ENCODE measurements at places on chromosomes 12 and 14. TPM values are rescaled to one million over a fixed set of nuclear protein-coding genes. Genes with fewer than 3 reads are reported as not detected.

DNA sequence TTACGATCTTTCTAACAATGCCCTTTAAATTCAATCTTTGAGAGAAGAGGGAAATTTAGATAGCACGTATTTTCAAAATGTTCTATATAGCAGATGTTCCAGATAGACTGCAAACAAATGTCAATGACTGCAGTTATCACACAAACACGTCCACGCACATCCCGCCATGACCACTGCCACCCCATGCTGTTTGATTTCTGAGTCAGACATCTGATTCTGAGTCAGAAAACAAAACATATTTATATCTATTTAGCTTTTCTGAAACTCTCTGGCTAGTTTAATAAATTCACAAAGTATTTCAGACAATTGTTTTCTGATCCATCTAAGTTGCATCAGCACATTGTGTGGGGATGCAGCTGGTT, 105.9 kb upstream of the BCAT1 start:
- H3K4me1 ChIP-seq: no peaks in the 10 kb centered on the region
- no peak overlapping the region for H3K27ac ChIP-seq
- H3K27me3 ChIP-seq: no peaks in the 10 kb centered on the region

DNA sequence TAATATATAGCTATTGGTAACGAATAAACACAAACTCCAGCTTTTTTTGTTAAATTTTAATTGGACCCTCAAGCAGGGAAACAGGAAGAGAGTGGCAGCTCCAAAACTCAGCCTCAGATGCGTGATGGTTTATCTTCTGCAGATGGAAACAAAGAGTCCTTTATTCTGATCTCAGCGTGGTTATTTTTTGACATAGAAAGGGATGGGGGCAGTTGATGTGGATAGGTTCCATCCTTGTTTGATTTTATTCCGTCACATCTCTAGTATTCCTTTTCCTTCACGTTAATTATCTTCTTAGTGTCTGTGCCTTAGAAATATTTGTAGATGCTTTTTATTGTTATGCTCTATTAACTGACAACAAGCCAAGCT, 447.6 kb upstream of the SEL1L start:
- no peaks in the 10 kb centered on the region for H3K36me3 ChIP-seq
- no peak for DNase-seq

DNA sequence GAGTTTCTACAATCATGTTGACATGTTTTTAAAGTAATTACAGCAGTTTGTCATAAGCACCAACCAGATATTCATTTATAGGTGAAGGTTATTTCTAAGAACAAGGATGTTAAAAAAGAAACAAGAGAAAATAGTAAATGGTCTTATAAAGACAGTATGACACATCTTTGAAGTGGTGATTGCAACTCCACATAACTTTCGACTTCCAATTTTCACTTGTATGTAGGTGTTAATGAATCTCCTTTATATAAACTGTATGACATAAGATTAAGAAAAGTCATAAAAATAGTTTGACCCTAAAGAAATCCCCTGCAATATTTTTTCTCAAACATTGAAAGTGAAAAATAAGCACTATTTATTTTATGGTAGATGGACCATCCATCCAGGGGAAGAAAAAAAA, 144.8 kb upstream of the PTPRQ start:
- DNase-seq: no peak
- H3K36me3 ChIP-seq: no peaks in the 10 kb centered on the region
- H3K4me1 ChIP-seq: no peaks in the 10 kb centered on the region
- H3K4me3 ChIP-seq: no peak overlapping the region
- no peak overlapping the region for H3K27ac ChIP-seq

MRPS35 gene
- total RNA-seq: 51.9 TPM

DNA sequence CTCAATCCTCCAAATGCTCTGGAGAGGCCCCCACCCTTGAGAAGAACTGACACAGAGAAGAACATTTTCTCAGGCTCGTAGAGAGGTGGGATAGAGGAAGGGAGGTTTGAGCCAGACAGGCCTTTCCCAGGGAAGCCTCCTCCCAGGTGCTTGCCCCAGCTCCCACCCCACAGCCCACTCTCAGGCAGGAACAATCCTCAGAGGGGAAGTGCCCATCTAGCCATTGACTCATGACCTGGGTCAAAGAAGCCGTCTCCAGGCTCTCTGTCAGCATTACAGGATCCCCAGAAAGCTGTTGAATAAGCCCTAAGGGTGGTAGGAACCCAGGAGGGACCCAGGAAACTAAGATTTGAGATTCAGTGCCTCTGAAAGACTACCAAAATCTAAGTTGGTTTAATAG, 3.8 kb downstream of the AQP6 start:
- H3K27ac ChIP-seq: no peak overlapping the region
- H3K4me1 ChIP-seq: no peaks in the 10 kb centered on the region
- H3K27me3 ChIP-seq: peaks cover 11% of the 10 kb centered on the region
- peak; percentile 53 for DNase-seq

TAS2R14 gene
- total RNA-seq: 7.2 TPM

DNA sequence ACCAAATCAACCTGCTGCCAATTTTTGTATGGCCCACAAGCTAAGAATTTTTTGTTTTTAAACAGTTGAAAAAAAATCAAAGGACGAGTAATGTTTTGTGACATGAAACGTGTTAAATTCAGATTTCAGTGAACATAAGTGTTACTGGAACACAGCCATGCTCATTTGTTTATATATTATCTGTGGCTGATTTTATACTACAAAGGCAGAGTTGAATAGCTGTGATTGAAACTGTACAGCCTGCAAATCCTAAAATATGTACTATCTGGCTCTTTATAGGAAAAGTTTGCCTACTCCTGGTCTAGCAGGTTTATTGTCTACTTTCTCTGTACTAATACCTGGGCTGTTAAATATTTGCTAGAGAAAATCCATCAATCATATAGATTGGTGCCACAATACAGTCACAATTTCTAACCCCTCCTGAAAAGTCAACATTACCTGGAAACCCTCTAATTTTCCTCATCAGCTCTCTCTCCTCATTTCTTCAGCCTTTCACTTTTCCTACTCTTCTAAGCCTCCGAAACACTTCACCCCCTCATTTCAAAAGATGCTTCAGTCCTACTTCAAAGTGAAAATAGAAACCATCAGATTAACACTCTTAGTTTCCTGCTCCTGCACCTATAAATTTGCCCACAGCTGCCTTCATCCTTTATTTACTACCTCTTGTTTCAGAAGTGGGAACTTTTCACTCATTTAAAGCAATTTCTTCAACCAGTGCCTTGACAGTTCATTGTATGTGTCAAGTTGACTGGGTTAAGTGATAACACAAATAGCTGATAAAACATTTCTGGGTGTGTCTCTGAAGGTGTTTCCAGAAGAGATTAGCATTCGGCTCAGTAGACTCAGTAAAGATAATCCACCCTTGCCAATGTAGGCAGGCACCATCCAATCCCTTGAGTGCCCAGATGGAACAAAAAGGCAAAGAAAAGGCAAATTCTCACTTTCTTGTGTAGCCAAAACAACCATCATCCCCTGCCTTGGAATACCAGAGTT, 18.0 kb upstream of the C2CD5 start:
- no peaks in the 10 kb centered on the region for H3K36me3 ChIP-seq
- no peak overlapping the region for H3K27ac ChIP-seq
- H3K4me3 ChIP-seq: no peak overlapping the region
- DNase-seq: no peak
- peaks cover 5% of the 10 kb centered on the region for H3K27me3 ChIP-seq
- H3K4me1 ChIP-seq: no peaks in the 10 kb centered on the region

GRCh38 chr14:98623788-98624415, 648.1 kb downstream of the BCL11B start:
- H3K27ac ChIP-seq: no peak overlapping the region
- H3K4me3 ChIP-seq: no peak overlapping the region
- H3K27me3 ChIP-seq: no peaks in the 10 kb centered on the region
- H3K4me1 ChIP-seq: no peaks in the 10 kb centered on the region
- H3K36me3 ChIP-seq: no peaks in the 10 kb centered on the region
- no peak for DNase-seq

DNA sequence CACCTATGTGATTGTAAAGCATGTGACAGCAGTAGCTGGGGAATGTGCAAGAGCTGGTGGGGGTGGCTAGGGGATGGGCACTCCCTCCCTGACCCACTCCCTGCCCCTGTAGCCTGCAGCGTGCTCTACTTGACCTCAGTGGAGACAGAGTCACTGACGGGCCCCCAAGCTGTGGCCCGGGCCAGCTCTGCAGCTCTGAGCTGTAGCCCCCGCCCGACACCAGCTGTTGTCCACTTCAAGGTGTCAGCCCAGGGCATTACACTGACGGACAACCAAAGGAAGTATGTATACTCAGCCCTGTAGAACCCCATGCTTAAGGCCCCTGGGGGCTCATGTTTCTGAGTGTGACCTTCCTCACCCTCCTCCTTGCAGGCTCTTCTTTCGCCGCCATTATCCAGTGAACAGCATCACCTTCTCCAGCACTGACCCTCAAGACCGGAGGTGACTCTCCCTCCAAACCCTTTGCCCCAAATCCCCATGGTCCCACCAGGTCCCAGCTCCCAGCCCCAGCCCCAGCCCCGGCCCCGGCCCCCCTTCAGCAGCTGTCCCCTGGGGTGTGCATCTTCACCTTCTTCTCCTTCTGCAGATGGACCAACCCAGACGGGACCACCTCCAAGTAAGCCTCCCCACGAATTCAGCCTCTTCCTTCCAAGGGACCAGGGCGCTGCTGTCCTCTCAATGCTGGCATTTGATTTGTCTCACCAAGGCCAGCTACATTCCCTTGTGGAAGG, 13.3 kb downstream of the TNS2 start:
- H3K27me3 ChIP-seq: no peaks in the 10 kb centered on the region
- peaks cover 52% of the 10 kb centered on the region for H3K4me1 ChIP-seq
- H3K27ac ChIP-seq: peak overlapping the region; percentile 83
- no peak overlapping the region for H3K4me3 ChIP-seq

DIO2 gene
- 0.29 TPM for total RNA-seq

GRCh38 chr12:65948320-65949008, 124.2 kb downstream of the HMGA2 start:
- H3K36me3 ChIP-seq: peaks cover 18% of the 10 kb centered on the region
- no peaks in the 10 kb centered on the region for H3K27me3 ChIP-seq
- H3K4me3 ChIP-seq: peak overlapping the region; percentile 24
- peak; percentile 86 for DNase-seq
- H3K4me1 ChIP-seq: peaks cover 91% of the 10 kb centered on the region

PRPF40B gene
- 11.6 TPM for total RNA-seq

SLC5A8 gene
- total RNA-seq: not detected

GRCh38 chr14:56147986-56148901, 30.0 kb downstream of the PELI2 start:
- H3K36me3 ChIP-seq: no peaks in the 10 kb centered on the region
- H3K27ac ChIP-seq: no peak overlapping the region
- H3K4me1 ChIP-seq: peaks cover 11% of the 10 kb centered on the region
- no peaks in the 10 kb centered on the region for H3K27me3 ChIP-seq
- no peak overlapping the region for H3K4me3 ChIP-seq

- no peak overlapping the region for H3K27ac ChIP-seq
- no peaks in the 10 kb centered on the region for H3K4me1 ChIP-seq
- DNase-seq: no peak
- no peaks in the 10 kb centered on the region for H3K27me3 ChIP-seq
- H3K36me3 ChIP-seq: no peaks in the 10 kb centered on the region
Measured at GRCh38 chr12:68856510-68856909, 48.5 kb downstream of the MDM2 start.

DNA sequence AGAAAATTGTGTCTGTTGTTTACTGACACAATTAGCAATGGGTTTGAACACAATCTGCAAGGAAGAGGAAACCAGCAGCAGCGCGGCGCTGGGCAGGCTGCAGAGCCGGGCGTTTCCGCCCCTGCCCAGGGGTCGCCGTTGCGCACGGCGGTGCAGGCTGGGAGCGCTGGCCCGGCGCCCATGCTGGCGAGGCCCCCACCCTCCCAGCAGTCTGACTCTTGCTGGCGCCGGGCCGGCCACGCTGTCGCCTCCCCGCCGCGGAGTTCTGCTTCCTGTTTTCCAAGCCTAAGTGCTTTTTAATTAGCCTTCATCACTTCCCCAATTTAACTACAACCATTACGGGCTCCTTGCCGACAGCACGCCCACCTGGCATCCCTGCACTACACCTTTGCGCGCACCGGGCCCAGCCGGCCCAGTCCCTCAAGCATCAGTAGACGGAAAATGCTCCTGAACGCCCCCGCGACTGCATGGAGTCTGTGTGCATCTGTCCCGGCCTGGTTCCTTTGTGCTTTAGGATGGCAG, 212.1 kb downstream of the GXYLT1 start:
- no peak for DNase-seq
- no peak overlapping the region for H3K27ac ChIP-seq
- no peaks in the 10 kb centered on the region for H3K27me3 ChIP-seq
- H3K36me3 ChIP-seq: no peaks in the 10 kb centered on the region
- peak overlapping the region; percentile 71 for H3K4me3 ChIP-seq
